Activated CD4-positive, alpha-beta T cell treated with anti-CD3 and anti-CD28 coated beads, Interleukin-2, Interleukin-6, amounts not matched to agents 100 ng/mL and 50 ng/mL, durations not matched to agents 16 hours and 8 hours (primary cell): ENCODE measurements at places on chromosomes 3 and 15.

DNA sequence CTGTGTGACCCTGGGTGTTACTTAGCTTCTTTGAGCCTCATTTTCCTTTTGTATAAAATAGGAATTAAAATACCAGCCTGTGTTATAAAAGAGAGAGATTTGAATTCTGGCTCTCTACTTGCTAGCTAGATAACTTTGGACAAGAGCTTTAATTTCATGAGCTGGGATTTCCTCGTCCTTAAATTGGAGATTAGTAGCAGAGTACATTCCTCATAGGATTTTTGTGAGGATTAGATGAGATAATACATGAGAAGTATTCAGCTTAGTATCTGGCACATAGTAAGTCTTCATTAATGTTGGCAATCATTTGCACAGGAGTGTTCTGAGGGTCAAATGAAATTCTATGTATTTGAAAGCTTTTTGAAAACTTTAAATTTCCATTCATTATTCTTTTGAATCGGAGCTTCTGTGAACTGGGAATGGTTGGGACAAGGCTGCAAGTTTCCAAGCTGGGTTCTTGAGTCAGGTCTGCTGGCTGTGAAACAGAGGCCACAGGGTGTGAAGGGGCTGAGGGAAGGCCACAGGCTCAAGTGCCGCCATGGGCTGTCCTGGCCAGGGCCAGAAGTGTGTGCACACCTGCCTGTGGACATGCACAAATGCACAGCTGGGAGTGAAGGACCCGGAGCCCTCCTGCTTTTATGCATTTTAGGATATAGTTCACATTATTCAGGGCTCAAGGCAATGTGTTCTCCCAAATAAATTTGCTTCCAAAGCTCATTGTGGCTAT lies 17.2 kb downstream of the ALPK3 start:
- no peak for DNase-seq

GRCh38 chr15:91849749-91850161 lies 3.8 kb upstream of the SLCO3A1 start:
- DNase-seq: peak; percentile 47

DNA sequence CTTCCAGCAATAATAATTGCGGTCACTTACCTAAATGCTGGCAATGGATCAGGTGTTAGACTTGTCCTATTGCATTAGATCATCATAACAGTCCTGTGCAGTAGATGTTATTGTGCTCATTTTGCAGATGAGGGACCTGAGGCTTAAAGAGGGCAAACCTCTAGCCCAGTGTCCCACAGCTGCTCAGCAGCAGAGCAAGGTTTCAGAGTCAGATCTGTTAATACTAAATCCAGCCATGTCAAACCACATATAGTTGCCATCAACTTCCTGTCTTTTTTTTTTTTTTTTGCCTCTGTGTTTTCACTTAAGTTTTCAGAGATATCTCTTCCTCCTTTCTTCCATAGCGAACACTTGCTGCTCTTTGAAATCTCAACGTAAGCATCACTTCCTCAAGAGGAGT lies 12.1 kb downstream of the FEZF2 start:
- DNase-seq: no peak

DNA sequence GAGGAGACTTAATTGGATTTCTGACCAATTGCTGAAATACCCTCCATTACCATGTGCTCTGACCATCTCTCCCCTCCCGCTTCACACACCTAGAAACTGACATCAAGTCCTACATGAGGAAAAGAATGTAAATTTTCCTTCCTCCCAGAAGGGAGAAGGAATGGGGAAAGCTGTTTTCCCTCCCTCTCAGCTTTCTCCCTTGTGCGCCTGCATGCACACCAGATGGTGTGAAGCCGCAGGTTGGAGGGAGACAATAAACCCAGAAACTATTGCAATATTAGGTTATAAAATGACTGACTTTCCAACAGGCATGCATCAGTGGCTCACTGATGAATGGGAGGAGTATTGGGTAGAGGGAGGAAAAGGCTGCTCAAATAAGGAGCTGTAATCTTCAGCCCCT lies 50.9 kb downstream of the MB21D2 start:
- no peak for DNase-seq

- no peak for DNase-seq
Observed at GRCh38 chr3:161149529-161149928, 44.4 kb upstream of the B3GALNT1 start.

DNA sequence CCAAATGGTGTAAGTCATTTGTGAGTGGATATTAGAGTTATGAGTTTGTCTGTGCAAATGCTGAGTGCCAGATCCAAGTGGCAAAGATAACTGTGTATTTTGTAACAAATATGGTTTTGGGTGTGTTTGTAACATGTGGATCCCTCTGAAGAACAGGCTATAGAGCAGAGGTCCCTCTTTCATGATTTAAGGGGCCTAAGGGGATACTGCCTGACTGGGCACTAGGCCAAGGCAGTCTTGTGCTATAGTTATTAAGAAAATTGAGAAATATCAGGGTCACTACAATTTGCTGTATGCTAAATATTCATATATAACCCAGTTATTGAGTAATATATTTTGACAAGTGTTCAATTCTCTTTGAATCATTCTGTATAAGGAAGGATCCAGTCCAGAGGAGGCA lies 555.6 kb upstream of the RGMA start:
- DNase-seq: no peak

GRCh38 chr15:69914040-69914439 lies 183.7 kb downstream of the TLE3 start:
- no peak for DNase-seq

DNA sequence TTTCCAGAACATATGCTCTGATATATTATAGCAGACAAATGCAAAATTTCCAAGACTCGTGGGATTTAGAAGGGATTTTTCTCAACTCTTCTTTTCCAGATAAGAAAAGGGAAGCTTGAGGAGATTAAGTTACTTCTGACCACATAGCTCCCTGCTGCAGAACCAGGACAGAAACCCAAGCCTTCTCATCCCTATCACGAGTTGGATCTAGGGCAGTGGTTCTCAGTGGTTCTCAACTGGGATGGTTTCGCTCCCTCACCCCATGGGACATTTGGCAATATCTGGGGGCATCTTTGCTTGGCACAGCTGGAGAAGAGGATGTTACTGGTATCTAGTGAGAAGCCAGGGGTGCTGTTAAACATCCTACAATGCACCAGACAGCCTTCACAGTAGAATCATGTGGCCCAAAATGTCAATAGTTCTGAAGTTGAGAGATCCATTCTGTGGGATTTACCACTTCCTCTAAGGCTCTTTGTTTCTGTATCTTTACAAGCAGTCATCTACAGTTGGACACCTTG lies 64.2 kb downstream of the LIPC start:
- DNase-seq: no peak

GRCh38 chr3:125128861-125129501 lies 73.2 kb upstream of the HEG1 start:
- DNase-seq: no peak

GRCh38 chr3:175070946-175071345 lies 211.8 kb downstream of the NAALADL2 start:
- no peak for DNase-seq
